Activated CD4-positive, alpha-beta T cell treated with anti-CD3 and anti-CD28 coated beads, Interleukin-2, amount 10 ng/mL, durations not matched to agents 24 days and 14 days (primary cell): ENCODE measurements at places on chromosomes 7 and 10. TPM values are rescaled to one million over a fixed set of nuclear protein-coding genes. Genes with fewer than 3 reads are reported as not detected.
A peak's percentile ranks its signal among the peaks of the same experiment; 100 is the strongest.

Gene VPS41
- total RNA-seq, result 57.9 and 58.4 TPM in 2 replicates

Gene ADCYAP1R1
- not detected in 2 replicates for total RNA-seq

Gene CXCL12
- total RNA-seq, result not detected in 2 replicates

Gene LRIT1
- total RNA-seq, result not detected in 2 replicates

Gene PROSER2
- total RNA-seq, result 0.24 and 0.37 TPM in 2 replicates

DNA sequence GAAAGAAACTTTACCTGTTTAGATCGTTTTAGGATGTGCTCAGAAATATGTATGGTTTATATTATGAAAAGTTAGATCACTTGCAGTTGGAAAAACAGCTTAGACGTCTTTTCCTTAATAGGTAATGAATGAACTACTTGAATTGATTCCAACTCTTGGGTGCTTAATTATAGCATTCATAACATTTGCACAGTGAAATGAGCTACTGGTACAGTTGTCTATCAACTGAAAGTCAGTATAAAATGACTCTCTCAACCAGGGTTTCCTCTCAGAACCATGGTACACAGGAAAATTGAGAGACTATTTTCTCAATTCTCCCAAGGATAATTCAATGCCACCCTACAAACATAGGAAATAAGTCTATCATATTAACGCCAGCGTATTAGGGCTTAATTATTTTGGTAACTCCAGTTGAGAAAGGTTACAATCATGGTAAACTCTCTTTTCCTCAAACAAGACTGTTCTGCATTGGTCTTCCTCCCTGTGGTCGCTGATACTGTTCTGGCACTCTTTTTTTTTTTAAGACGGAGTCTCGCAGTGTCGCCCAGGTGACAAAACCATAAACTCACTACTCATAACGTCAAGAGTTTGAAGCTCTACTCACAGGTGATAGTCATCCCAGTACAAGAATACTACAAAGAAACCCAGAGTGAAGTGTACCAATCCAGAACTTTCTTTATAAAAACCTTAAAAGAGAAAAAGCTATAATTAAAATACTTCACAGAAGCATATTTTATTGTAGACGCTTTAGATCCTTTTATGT is 2.0 kb downstream of the ANLN start:
- H3K27ac ChIP-seq, result peak overlapping the region; percentile 81
- peak; percentile 78 for DNase-seq
- H3K36me3 ChIP-seq, result peaks cover 29% of the 10 kb centered on the region
- H3K27me3 ChIP-seq, result peaks cover 9% of the 10 kb centered on the region
- peak overlapping the region; percentile 92 for H3K4me3 ChIP-seq
- peaks cover 36% of the 10 kb centered on the region for H3K4me1 ChIP-seq

DNA sequence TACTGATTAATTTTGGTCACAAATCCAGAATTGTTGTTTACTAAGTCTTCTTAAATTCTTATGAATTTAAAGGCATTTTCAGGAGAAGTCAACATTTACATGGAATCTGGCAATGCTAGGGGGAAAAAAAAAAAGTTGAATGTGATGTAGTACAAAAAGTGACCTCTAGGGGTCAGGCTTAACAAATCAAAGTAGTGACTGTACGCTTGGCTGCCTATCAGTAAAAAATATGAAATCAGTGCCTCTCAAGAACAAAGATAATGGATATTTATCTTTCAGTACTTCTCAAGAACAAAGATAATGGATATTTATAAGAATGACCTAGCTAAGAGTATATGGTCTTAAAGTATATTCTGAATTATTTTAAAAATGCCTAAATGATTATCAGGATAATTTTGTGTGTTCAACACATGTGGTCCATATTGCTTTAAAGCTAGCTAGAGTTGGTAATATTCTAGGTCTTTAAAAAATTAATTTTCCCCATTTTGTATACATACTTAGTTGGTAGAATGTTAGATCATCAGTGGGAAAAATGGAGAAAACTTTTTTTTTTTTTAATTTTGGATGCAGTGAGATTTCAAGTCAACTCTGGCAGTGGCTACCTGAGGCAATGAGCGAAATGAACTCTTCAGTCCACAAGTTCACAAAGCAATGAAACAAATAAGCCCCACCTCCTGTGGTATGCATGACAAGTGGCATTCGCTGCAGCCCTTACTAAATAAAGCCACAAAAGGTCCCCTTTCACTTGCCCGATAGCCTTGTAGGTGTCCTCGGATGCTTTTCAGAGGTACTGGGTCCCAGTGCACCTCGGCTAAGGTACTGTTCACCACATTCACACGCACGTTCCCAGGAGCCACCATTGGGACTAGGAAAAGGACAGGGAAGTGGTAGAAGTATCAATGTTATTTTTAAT is 51.2 kb upstream of the LAMB4 start:
- H3K36me3 ChIP-seq, result no peaks in the 10 kb centered on the region
- no peak overlapping the region for H3K27ac ChIP-seq
- DNase-seq, result peak; percentile 70
- H3K4me3 ChIP-seq, result no peak overlapping the region

GRCh38 chr7:42125321-42125720 is 111.7 kb downstream of the GLI3 start:
- H3K27ac ChIP-seq, result no peak overlapping the region
- no peak for DNase-seq
- peaks cover 2% of the 10 kb centered on the region for H3K4me1 ChIP-seq
- H3K27me3 ChIP-seq, result no peaks in the 10 kb centered on the region
- no peak overlapping the region for H3K4me3 ChIP-seq

GRCh38 chr7:22008087-22008486 is 62.4 kb upstream of the CDCA7L start:
- H3K36me3 ChIP-seq, result no peaks in the 10 kb centered on the region
- no peak overlapping the region for H3K4me3 ChIP-seq
- H3K4me1 ChIP-seq, result no peaks in the 10 kb centered on the region

DNA sequence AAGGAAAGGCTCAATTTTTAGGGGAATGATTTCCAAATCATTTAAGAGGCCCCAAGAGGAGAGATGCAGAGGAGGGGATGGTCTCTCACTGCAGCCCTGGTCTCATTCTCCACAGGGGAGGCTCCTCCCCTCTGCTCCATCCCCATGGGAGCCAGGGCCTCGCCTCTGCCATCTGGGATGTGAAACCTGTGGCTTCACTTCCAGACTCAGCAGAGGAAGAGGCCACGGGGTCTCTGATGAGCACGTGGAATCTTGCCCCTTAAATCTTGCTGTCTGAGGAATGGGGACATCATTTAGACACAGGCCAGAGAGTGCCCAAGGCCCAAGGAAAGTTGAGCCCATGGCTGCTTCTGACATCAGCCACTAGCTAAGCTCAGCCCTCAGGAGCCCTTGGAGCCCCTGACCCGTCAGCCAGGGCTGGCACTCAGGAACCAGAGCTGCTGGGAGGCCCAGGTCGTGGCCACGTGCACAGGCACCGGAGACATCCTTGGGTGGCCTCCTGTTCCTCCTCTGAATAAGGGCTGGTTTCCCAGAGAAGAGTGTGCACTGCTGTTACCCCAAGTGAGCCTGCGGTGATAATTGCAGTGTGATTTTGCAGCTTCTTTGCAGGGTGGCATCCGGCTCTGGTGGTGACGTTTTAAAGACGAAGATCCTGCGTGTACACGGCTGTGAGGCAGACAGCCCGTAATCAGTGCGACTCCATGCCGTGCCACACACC is 50.5 kb downstream of the VIPR2 start:
- no peaks in the 10 kb centered on the region for H3K4me1 ChIP-seq
- H3K27ac ChIP-seq, result no peak overlapping the region
- no peak overlapping the region for H3K4me3 ChIP-seq

GRCh38 chr10:14686356-14686755 is 88.3 kb downstream of the FAM107B start:
- no peak overlapping the region for H3K27ac ChIP-seq
- no peak overlapping the region for H3K4me3 ChIP-seq
- DNase-seq, result no peak
- no peaks in the 10 kb centered on the region for H3K36me3 ChIP-seq
- H3K27me3 ChIP-seq, result no peaks in the 10 kb centered on the region
